Activated T-helper 1 cell treated with anti-CD3 and anti-CD28 coated beads, Interleukin-12 subunit alpha, Interleukin-12 subunit beta, Interleukin-2, Interleukin-4 antibody, amounts not matched to agents 30 ng/mL and 10 ng/mL and 1 ng/mL, durations not matched to agents 14 hours and 24 hours and 36 hours (primary cell): ENCODE measurements at places on chromosomes 2 and 18. TPM values are rescaled to one million over a fixed set of nuclear protein-coding genes. Genes with fewer than 3 reads are reported as not detected.

GRCh38 chr2:14866736-14867352 lies 234.3 kb downstream of the LRATD1 start:
- no peak for DNase-seq
- no peak overlapping the region for H3K4me3 ChIP-seq
- H3K36me3 ChIP-seq = no peaks in the 10 kb centered on the region
- no peaks in the 10 kb centered on the region for H3K27me3 ChIP-seq

DNA sequence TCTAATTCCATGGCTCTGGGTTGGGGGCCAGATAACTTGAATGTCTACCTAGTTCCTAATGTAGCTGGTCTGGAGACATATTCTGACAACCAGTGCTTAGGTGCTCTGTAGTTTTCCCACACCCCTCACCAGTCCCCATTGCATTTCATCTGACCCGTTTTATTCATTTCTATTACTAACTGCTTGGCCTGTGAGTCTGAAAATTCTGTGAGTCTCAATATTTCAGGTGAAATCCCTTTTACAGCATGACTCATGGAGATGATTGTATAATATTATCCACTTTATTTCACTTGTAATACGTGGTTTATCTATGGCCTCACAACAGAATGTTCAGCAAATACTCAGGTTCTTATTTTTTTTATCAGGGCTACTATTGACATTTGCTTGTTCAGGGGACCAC lies 103.7 kb upstream of the UGP2 start:
- no peaks in the 10 kb centered on the region for H3K27me3 ChIP-seq
- no peaks in the 10 kb centered on the region for H3K4me1 ChIP-seq
- H3K4me3 ChIP-seq = no peak overlapping the region
- H3K27ac ChIP-seq = no peak overlapping the region
- DNase-seq = no peak
- H3K36me3 ChIP-seq = no peaks in the 10 kb centered on the region

DNA sequence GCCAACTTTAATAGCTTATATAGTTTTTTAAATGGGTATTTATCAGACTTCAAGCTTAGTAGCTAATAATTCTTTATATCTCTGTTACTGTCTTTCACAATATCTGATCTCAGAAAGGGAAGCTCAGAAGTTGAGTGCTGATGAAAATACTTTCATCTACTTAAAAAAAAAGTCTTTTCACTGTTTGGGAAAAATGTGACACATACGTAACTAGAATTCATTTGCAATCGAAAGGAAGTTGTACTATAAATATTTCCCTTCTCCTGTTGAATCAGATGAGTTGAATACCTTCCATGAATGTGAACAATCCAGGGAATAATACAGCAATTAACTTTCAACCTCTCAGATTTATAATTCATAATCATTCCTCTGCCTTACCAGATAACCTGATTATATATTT lies 811 bp upstream of the SCG2 start:
- peaks cover 2% of the 10 kb centered on the region for H3K27me3 ChIP-seq
- no peak overlapping the region for H3K4me3 ChIP-seq
- no peak for DNase-seq
- no peaks in the 10 kb centered on the region for H3K36me3 ChIP-seq

- H3K27me3 ChIP-seq = no peaks in the 10 kb centered on the region
- peaks cover 6% of the 10 kb centered on the region for H3K36me3 ChIP-seq
- H3K4me1 ChIP-seq = peaks cover 66% of the 10 kb centered on the region
- DNase-seq = no peak
- H3K27ac ChIP-seq = peak overlapping the region; percentile 98
Measured at GRCh38 chr2:7454592-7454991, 537.4 kb downstream of the RNF144A start.

GRCh38 chr2:71829008-71829407 lies 318.7 kb downstream of the CYP26B1 start:
- H3K4me3 ChIP-seq = no peak overlapping the region
- H3K4me1 ChIP-seq = no peaks in the 10 kb centered on the region
- no peak overlapping the region for H3K27ac ChIP-seq
- no peak for DNase-seq

DNA sequence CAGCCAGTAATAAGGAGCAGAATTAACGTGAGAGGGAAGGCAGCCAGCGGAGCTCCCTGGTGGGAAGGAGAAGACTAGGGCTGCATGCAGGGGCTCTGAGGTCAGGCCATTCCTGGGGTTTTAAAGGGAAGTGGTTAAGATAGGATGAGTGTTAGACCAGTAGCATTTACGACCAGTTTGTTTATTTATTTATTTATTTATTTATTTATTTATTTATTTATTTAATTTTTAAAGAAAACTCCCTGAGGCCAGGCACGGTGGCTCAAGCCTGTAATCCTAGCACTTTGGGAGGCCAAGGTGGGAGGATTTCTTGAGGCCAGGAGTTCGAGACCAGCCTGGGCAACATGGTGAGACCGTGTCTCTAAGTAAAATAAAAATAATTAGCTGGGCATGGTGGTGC lies 152.8 kb downstream of the FHOD3 start:
- no peak for DNase-seq
- H3K27me3 ChIP-seq = peaks cover 1% of the 10 kb centered on the region
- no peak overlapping the region for H3K27ac ChIP-seq
- no peak overlapping the region for H3K4me3 ChIP-seq
- H3K4me1 ChIP-seq = no peaks in the 10 kb centered on the region

The RAB1A gene
- 73.4 and 81.6 TPM in 2 replicates for total RNA-seq

The TTN gene
- 1.7 TPM in 2 replicates for total RNA-seq

The DOK6 gene
- total RNA-seq = not detected in 2 replicates

The SERPINB11 gene
- total RNA-seq = not detected in 2 replicates

The PLGLB1 gene
- 0.59 and 1.1 TPM in 2 replicates for total RNA-seq

The KRTCAP3 gene
- 3.5 and 5.7 TPM in 2 replicates for total RNA-seq
